ENCODE measurements at places on chromosomes 6 and 20. TPM values are rescaled to one million over a fixed set of nuclear protein-coding genes. Genes with fewer than 3 reads are reported as not detected.

DNA sequence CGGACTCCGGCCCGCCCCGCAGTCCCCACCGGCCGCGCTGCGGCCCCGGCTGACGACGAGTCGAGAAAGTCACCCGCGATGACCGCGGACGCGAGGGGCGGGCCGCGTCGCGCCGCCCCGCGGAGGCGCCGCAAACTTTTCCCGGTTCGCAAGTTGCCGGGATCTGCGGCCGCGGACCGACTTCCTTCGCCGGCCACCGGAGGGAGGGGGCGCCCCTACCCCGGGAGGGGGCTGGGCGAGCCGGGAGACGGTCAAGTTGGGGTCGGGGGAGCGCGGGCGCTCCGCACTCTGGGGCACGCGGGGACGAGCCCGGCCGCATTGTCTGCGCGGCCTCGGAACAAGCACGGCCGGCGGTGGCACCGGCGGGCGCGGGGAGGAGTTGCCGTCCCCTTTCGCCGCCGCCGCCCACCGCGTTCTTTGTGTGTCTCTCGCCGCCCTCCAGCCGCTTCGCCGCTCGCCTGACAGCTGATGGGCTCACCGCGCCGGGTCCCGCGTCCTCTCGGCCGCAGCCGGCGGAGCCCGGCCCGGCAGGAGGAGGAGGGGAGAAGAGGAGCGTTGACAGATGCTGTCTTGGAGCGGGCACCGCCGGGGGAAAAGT is 131.6 kb downstream of the OGFRL1 start:
- peak; percentile 63 for DNase-seq

GRCh38 chr6:155185544-155185943 is 78.3 kb upstream of the CLDN20 start:
- no peak for DNase-seq

DNA sequence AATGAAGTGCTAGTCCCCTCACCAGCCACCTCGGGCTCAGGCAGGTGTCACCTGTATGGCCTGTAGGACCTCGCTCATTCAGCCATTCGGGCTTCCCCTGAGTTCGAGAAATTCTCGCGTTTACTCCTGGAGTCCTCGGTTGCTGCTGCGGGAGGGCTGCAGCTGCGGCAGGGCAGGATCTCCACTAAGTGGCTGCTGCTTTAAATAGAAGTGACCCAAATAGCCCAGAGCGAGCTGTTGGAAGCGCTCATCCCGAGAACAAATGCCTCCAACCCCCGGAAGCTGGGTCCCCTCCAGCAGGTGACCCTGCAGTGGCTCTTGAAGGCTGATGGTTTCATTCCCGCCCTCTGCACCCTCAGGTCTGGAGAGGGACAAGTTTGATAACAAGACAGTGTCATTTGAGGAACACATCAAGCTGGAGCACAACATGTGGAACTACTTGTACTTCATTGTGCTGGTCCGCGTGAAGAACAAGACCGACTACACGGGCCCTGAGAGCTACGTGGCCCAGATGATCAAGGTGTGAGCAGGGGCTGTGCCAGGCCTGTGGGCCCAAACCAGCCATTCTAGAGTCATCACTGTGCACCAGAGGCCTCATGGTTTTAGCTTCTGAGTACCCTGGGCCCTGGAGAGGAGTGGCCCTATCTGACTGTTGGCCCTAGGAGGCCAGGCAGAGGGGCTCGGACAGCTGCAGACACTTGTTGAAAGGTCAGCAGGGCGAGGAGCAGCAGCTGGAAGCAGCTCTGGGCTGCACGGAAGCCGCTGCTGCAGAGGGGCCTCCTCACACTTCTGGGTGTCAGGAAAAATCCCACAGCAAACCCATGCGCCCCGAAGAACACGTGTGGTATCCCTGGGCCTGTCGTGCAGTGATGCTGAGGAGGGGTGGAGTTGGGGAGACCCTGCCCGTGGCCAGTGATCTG is 18.1 kb downstream of the UQCC2 start:
- DNase-seq = peak; percentile 34

- DNase-seq = peak; percentile 88
Observed at GRCh38 chr6:158631678-158632537, 12.6 kb downstream of the DYNLT1 start.

The LY6G6C gene
- total RNA-seq = not detected

The ADGRF1 gene
- not detected for total RNA-seq

The LBP gene
- total RNA-seq = 9.0 TPM

Data from left cardiac atrium (tissue), 4 donors.